ENCODE measurements at places on chromosomes 2 and 18.
A peak's percentile ranks its signal among the peaks of the same experiment; 100 is the strongest.

DNA sequence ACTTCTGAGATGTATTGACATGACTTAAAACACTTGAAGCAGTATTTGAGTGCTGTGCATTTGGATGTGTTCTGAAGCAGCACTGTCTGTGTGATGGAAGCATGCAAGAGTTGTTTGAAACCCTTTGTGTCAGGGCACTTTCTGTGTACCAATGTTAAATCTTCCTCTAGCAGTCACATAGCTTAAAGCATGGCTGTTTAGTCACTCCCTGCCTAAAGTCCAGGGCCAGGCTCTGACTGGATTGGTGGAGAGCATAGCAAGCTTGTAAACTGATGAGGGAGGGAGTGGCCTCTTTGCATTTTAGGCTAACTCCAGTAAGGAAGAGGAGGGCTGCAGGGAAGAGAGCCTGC is 73.5 kb downstream of the MYO1B start:
- ATAC-seq: no peak

GRCh38 chr2:216474925-216475670 is 23.5 kb upstream of the RPL37A start:
- peak; percentile 45 for ATAC-seq

GRCh38 chr2:157809212-157809611 is 66.9 kb downstream of the ACVR1 start:
- no peak for ATAC-seq

DNA sequence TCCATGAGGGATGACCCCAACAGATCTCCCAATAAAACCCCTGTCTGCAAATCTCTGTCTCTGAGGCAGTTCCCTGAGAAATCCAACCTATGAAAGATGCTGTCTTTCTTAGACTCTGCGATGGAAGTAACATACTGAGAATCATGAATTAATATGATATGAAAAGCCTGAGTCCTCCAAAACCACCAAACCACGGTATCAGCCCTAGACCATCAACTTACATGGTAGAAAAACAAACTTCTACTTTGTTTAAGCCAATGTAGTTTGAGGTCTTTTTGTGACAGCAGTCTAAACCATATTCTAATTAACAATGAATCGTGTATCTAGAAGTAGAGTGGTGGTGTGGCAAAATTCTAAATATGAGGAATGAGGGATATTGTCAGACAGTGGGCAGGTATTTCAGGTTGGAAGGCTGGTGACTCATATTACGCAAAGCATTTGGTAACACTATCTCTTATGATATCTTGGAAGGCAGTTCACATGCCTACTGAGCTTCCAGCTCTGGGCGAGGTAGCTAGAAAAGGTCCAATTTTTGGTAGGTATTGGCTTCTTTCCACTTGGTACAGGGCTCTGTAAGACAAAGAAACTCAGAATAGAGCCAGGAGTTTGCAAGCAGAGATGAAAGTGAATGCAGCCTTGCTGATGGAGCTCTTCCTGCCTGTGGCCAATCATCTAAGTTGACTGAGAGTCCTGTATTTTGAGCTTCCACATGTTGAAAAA is 215.8 kb downstream of the ZFP36L2 start:
- ATAC-seq: no peak

GRCh38 chr2:150165442-150165841 is 322.0 kb downstream of the RND3 start:
- ATAC-seq: no peak
